ENCODE measurements at places on chromosomes 16 and 17.

DNA sequence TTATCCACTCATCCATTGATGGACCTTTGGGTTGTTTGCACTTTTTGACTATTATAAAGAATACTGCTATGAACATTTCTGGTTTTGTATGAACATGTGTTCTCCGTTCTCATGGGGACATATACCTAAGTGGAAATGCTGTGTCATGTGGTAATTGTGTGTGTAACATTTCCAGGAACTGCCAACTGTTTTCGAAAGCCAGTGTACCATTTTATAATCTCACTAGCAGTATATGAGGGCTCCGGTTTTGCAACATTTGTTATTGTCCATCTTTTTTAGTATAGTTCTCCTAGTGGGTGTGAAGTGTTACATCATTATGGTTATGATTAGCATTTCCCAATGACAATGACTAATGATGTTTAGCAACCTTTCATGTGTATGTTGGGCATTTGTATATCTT lies 5.1 kb upstream of the TRIM25 start:
- no peak for DNase-seq

- DNase-seq: no peak
These were observed 155.3 kb downstream of the RGS9 start for GRCh38 chr17:65292430-65292829.

GRCh38 chr16:3458278-3458851 lies 14.9 kb downstream of the NAA60 start:
- no peak for DNase-seq

GRCh38 chr16:57427824-57428223 lies 19.4 kb downstream of the CIAPIN1 start:
- DNase-seq: no peak
